Fibroblast of lung (primary cell): ENCODE measurements at places on chromosomes 3 and 15. TPM values are rescaled to one million over a fixed set of nuclear protein-coding genes. Genes with fewer than 3 reads are reported as not detected.

Gene NUSAP1
- 15.9 and 27.6 TPM in 2 replicates for total RNA-seq

Gene TERC
- total RNA-seq: 210 and 457 TPM in 2 replicates

Gene DNAH12
- under 0.01 and 0.17 TPM in 2 replicates for total RNA-seq

Gene STAB1
- total RNA-seq: under 0.01 TPM in 2 replicates

Gene PRICKLE2
- 25.9 and 29.4 TPM in 2 replicates for total RNA-seq

Gene ITGA11
- 29.6 and 43.7 TPM in 2 replicates for total RNA-seq

Gene C3orf85
- not detected in 2 replicates for total RNA-seq

Gene PLA2G4E
- total RNA-seq: not detected in 2 replicates

Gene RUBCN
- total RNA-seq: 7.7 and 13.0 TPM in 2 replicates

Gene PP2D1
- total RNA-seq: not detected in 2 replicates

Gene CHST2
- total RNA-seq: 2.6 and 3.9 TPM in 2 replicates

Gene GOLGA8Q
- total RNA-seq: 0.33 and 1.3 TPM in 2 replicates

Gene MAP1A
- total RNA-seq: 70.4 and 201 TPM in 2 replicates

Gene PFKFB4
- 6.7 and 12.2 TPM in 2 replicates for total RNA-seq

Gene SCN11A
- total RNA-seq: under 0.01 and 0.17 TPM in 2 replicates
